Activated CD8-positive, alpha-beta memory T cell treated with anti-CD3 and anti-CD28 coated beads, Interleukin-2, amount 50 U/mL, for 48 hours (primary cell): ENCODE measurements at places on chromosomes 12 and 14.

DNA sequence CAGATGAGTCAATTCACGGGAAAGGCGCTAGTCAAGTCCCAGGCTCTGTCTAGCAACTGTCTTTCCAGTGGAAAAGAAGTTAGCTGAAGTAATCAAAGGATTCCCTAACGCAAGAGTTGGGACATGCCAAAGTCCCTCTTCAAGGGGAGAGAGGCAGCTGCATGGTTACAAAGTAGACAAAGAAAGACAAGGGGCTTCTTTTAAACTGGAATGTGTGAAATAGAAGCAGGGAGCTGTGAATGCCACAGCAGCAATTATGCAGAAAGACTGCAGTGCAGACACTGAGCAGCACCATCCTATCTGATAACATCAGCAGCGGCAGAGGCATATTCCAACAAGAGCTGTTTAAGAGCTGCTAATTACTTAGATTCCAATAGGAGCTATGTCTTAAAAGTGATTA, 12.5 kb upstream of the CIPC start:
- DNase-seq = no peak

- no peak for DNase-seq
These were observed 7.4 kb upstream of the ATG101 start for GRCh38 chr12:52062167-52063081.

DNA sequence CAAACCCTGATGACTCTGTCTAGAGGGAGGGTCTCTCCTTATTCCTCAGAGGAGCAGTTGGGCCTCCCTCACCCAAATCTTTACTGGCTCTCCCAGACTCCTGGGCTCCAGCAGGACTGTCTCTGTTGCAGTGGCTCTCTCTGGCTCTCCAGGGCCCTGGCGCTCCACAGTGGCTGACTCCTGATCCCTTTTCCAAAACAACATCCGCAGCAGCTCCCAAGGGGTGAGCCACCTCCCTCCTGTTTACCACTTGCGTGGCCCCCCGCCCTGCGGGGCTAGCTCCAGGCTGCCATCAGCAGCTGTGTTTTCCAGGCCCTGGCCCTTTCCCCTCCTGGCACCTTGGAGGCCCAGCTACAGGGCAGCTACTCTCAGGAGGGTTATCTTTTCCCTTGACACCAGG, 123.5 kb downstream of the CALM1 start:
- DNase-seq = no peak

GRCh38 chr12:81953541-81953940, 194.4 kb upstream of the PPFIA2 start:
- no peak for DNase-seq

- peak; percentile 88 for DNase-seq
These were observed 4.4 kb upstream of the SHMT2 start for GRCh38 chr12:57224973-57225679.

DNA sequence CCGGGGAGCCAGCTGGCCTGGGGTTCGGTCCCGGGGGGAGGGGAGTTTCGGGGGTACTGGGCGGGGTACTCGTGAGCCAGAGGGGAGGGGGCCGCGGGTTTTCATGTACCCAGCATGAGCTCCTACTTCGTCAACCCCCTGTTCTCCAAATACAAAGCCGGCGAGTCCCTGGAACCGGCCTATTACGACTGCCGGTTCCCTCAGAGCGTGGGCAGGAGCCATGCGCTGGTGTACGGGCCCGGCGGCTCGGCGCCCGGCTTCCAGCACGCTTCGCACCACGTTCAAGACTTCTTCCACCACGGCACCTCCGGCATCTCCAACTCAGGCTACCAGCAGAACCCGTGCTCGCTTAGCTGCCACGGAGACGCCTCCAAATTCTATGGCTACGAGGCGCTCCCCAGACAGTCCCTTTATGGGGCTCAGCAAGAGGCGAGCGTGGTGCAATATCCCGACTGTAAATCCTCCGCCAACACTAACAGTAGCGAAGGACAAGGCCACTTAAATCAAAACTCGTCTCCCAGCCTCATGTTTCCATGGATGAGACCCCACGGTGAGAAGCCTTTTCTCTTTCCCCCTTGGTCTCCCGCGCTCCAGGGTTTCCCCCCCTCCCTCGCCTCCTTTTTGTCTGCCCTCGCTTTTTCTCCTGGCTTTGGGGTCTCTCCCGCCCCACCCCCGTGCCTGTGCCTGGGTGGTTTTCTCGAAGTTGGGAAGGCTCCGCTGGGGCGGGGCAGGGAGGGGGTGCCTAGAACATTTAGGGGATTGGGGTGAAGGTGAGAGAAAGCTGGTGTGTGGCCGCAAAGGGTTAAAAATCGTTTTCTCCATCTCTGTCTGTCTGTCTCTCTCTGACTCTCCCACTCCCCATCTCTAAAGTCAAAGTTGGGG, 627 bp downstream of the HOXC8 start:
- DNase-seq = no peak

DNA sequence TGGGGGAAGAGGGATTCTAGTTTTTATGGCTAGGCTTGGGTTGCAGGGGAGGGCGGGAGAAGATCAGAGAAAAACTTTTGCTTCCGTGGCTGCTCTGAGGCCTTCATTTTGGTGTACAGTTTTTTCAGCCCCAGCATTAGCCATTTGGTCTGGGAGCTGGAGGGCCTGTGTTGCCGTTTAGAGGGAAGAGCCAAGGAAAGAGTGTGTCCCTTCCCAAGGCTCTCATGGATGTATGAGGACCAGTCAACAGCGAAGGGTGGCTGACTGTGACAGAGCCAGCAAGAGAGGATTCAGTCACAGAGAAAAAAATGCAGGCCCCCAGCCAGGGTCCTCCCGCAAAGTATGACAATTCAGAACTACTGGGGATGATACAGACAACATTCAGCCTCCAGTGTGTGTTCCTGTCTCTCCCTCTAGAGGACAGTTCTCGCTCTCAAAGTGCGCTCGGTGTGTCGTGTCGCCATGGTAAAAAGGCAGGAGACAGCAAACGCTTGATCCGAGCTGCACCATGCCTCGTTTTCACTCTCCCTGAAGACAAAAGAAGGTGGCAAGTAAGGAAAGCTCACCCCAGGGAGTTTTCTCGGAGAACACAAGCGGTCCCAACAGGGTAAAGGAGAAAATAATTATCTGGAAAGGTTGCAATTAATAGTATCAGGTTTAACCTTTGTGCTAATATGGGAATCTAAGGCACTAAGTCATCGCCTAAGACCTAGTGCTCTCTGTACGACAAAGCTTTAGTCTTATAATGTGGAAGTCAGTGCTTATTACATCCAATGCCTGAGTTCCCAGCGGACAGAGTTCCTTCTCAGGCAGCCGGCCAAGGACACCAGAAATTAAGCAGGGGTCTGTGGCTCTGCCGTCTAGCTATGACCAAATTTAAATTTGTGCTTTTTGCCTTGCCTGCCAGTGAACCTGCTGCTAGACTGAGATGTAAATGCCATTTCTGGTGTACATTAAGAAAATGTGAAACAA, 157.3 kb upstream of the PLXNC1 start:
- DNase-seq = no peak

DNA sequence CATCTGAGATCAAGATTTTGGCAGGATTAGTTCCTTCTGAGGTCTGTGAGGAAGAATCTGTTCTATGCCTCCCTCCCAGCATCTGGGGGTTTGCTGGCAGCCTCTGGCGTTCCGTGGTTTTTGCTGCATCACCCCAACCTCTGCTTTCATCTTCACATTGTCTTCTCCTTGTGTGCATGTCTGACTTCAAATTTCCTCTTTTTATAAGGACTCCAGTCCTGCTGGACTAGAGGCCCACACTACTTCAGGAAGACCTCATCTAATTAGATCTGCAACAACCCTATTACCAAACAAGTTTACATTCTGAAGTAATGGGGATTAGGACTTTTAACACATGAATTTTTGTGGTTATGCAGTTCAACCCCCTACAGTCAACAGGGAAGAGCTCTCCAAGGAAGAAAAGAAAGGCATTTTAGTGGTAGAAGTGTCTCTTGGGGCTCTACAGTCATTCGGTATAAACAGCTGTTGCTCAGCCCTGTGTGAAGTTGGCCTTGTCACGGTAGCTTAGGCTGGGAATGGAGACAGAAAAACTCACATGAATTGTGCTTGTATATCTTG, 89.7 kb downstream of the CAND1 start:
- no peak for DNase-seq

DNA sequence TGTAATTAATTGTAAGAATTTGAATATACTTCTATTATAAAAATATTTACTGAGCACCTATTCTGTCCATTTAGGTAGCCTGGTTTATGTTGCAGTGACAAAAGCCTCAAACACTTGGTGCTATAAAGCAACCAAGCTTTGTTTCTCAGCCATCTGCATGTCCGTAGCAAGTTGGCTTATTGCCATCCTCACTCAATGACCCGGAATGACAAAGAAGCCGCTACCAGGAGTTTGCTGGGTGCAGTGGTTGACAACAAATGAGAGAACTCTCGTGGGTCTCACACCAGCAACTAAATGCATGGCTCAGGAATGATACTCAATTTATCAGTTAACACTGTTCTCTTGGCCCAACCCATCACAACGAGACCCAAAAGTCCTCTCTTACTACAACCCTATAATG, 553.1 kb downstream of the DIO2 start:
- no peak for DNase-seq

DNA sequence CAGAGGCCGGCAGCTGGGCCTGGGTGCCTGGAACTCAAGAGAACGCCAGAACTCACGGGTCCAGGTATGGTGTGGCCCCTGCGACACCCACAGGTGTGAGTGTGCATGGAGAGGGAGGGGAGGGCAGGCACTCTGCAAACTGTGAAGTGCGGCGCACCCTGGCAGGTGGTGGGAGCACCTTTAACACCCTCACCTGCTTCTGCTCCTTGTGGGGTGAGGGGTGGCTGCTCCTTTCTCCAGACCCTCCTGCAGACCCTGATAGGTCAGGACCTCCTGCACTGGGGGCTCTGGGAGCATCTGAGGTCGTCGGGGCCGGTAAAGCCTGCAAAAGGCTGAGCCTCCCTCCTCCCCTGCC, 324.7 kb upstream of the SFSWAP start:
- no peak for DNase-seq

- DNase-seq = no peak
These were observed 253.7 kb downstream of the DUSP6 start for GRCh38 chr12:89098441-89099112.

- DNase-seq = no peak
These were observed 376 bp downstream of the GDF3 start for GRCh38 chr12:7695237-7695560.

DNA sequence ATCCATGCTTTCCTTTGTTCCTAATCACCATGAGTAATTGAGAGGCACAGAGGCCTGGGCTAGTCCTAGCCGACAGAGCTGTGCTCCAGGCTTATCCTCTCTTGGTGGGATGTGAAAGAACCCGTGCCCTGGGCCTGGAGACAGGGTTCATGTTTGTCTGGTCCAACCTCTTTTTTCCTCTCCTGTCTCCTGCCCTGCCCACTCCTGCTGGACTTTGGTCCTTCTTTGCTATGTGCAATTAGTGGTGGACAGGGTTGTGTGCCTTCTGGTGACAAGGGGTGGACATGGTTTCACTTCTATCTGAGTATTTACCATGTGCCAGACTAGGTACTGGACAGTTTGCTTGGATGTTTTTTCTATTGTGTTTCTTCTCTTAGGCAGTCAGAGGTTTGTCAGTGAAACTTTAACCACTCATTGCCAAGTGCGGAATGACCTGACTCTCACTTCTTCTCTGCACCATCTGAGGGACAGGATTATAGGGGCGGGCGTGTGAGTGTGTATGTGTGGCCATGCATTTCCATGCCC, 126.1 kb downstream of the SMOC1 start:
- DNase-seq = no peak

DNA sequence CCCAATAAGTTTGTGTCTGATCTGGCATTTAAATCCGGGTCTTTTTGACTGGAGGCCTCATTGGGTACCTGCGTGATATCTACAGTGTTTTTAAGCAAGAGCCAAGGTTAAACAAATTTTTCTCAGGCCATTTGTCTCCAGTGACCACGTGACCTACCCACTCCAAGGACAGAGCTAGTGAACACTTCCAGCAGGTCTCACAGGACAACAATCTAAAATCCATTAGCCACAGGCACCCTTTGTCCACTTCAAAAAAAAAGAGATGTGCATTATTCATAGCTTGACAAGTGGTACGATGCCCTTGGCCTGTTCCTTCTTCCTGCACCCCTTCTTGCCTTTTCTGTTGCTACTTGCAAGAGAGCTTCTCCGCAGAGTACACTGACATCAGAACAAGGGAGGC, 109.6 kb upstream of the GSC start:
- DNase-seq = no peak

GRCh38 chr12:120216742-120217605, 16.1 kb upstream of the RPLP0 start:
- no peak for DNase-seq

DNA sequence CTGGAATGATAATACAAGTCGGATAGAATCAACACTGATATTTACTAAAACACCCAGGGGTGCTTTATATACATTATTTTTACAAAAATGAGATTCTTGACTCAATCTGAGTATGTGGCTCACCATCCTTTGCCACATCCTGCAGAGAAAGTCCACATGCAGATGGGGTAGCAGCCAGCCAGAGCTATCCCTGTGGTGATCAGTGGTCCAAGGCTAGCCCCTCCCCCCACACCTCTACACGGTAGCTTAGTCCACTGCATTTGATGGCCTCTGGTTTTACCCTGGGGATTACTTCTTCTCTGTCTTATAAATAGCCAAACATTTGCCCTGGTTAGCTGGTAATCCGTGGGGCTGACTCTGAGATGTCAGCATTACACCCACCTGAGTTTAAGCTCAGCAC, 28.1 kb upstream of the TTC7B start:
- DNase-seq = no peak

DNA sequence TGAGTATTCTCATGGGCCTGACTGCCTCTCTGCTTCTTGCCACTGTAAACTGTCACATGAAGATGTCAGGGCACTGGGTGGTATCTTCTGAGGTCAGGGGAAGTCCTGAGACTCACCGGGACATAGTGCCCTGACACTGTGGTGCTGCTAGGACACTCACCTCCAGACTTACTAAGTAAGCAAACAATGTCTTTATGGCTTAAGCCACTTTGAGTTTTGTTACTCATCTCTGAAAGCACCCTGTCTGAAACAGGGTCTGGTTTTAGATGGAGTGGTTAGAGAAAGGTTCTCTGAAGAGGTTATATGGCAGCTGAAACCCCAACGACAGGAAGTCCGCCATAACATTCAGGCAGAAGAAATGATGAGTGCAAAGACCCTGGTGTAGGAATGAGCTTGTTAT, 22.7 kb downstream of the GPR19 start:
- DNase-seq = peak; percentile 59

DNA sequence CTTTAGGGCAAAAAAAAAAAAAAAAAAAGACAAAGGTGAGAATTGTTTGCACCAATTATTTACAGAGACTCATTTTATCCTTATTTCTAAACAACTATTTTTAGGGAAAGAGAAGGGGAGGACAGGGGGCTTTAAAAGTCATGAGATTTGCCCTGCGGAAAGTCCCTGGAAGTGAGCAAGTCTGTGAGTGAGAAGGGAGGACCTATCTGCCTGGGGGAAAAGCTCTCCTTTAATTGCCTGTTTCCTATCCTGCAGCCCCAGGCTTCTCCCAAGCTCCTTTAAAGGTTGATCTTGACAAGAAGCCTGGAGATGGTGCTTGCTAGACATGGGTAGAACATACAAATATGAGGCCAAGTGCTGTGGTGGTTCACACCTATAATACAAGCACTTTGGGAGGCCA, 8.3 kb upstream of the CHST11 start:
- no peak for DNase-seq
